ENCODE measurements at places on chromosomes 12 and 14.

DNA sequence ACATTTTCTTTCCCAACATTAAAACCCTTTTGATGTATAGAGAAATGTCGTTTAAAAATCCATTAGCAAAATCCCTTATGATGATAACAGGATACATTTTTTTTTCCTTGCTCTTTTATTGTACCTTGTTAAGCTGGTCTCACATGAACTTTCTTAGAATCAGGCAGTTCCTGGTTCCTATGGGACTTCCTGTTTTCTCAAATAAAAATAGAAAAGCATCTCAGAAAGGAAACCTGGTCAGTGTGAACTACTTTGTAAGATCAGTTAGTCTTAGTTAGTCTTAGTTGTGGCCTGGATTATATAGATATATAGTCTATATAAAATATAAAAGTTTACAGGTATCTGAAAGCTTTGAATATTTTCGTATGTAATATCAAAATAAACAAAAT, 40.3 kb downstream of the LEMD3 start:
- DNase-seq, result no peak

DNA sequence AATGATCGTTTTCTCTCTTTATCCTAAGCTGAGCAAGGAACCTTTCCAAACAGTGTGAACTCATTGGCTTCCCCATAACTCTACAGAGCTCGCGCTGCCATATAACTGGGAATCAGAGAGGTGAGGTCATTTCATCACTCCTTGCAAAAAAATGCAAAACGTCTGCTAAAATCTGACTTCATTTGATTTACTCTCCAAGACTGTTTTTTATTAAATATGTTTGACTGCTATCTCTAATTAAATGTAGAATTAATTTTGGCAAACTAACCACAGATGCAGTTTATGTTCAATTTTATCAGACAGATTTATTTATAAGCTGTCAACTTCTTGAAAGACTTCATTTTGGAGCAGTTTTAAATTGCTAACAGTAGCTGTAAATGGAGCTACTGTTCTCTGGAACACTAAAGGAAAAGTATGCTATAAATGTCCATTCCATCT, 131.6 kb upstream of the SOX5 start:
- DNase-seq, result no peak

- no peak for DNase-seq
Observed at GRCh38 chr12:132140918-132141841, 2.9 kb downstream of the DDX51 start.

DNA sequence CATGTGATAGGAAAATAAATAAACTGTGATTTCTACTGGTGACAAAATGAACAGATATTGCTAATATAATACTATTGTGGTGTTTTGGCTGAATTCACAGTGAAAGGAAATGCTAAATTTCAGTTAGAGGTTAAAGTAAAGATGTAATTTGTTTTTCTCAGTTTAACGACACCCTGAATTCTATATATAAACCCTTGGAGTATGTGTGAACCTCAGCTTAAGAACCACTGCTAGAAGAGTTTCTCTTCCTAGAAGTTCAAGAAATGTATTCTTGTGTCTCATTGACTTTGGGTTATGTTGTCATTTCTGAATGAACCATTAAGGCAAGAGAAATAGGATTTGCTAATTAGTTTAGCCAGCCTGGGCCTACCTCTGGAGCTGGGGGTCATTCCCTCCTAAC, 8.2 kb downstream of the FBXO34 start:
- no peak for DNase-seq

GRCh38 chr14:35632676-35633075, 98.7 kb downstream of the INSM2 start:
- no peak for DNase-seq

DNA sequence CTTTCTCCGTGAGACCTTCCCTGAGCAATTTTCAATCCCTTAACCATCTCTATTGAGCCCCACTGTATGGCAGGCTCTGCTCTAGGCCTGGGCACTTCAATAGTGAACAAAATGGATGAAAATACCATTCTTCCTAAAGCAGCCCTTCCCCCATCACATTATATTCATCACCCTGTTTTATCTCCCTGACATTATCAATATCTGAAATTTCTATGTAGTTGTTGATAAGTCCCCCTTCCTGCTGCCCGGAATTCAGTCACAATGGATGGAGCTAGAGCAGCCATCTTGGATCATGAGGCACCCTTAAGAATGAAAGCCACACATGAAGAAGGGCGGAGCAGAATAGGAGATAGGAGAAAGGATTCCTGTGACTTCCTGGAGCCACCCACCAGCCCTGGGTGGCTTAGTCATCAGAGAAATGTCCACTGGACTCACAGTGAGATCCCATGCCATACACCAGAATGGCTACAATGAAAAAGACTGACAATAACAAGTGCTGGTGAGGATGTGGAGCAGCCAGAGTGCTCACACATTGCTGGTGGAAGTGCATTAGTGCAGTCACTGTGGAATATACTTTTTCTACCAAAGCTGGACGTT, 33.9 kb downstream of the SCARB1 start:
- no peak for DNase-seq

- DNase-seq, result no peak
Observed at GRCh38 chr14:105268736-105269354, 20.5 kb downstream of the BTBD6 start.

DNA sequence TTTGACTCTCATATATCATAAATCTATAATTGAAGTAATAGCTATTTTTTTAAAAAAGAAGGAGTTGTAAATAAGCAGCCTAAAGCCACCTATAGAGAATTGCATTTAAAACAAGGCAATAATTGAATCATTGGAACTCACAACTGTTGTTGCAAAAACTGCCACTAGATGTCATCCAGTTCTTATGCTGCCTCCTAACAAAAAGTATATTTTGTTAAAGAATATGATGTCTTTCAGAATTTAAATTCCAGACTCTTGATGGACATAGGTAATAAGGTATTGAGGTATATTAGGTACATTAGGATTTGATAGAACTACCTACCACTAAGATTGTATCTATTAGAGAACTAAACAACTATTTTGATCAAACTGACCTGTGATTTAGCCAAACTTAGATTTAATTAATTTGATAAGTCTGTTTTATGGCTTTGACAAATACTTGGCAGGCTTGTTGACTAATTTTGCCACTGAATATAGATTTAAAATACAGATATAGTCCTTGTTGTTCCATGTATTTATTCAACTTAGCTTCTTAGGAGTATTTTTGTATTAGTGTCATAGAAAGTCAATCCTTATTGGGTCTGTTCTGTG, 401.4 kb downstream of the RPL10L start:
- no peak for DNase-seq

GRCh38 chr12:111825509-111825908, 16.5 kb upstream of the MAPKAPK5 start:
- no peak for DNase-seq

- DNase-seq, result no peak
Observed at GRCh38 chr12:43711348-43711747, 47.2 kb downstream of the PUS7L start.

- no peak for DNase-seq
Observed at GRCh38 chr12:117718559-117718958, 250.2 kb downstream of the KSR2 start.

- DNase-seq, result no peak
Observed at GRCh38 chr14:96257900-96258299, 1.9 kb downstream of the BDKRB1 start.

DNA sequence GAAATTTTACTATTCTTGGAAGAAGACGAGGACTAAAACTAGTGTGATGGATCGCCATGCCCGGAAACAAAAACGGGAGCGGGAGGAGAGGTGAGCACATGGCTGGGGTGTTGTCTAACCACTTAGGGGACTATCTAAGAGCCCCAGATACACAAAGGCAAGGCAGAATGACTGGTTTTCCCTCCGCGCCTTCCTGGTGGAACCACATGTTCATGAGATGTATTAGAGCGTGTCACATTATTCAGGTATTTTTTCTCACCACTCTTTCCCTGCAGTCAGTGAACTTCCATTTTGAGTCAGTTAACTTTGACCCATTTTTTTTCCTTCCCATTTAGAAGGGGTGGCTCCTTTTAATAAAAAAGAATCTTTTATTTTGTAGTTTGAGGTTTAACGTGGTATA, 68.8 kb upstream of the TRAF3 start:
- DNase-seq, result no peak

DNA sequence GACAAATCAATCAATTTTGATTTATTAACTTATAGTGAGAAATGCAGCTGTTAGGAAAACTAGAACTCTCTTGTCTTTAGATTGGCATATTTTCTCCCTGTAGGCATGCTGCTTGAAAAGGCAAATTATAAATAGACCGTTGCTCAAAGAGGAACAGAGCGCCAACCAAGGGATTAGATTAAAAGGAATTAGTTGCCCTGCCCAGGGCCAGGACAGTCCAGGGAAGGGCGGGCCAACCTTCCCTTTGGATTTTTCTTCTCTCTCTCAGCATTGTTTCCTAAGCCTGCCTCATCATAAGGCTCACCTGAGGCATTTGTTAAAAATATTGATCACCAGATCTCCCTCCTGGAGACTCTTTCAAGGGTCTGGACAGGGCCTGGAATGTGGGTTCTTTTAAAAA, 8.6 kb downstream of the CIPC start:
- DNase-seq, result no peak

DNA sequence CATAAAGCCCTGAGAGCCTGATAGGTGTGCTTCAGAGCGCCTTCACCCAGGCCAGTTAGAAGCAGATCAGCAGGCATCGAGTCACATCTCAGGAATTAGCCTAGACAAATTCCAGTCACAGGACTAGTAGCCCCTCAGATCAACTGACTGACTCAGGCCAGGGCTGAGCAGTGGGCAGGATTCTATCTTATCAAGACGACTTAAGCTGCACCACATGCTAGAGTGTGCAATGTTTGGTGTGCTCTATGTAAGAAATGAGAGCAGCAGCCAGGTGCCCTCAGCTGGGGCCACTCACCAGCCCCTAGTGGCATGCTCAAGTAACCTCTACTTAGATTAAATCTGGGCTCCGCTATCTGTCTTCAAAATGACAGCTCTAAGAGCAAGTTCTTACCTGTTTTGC, 19.7 kb upstream of the NGB start:
- DNase-seq, result no peak

- DNase-seq, result no peak
Observed at GRCh38 chr12:11703378-11703777, 53.9 kb downstream of the ETV6 start.

DNA sequence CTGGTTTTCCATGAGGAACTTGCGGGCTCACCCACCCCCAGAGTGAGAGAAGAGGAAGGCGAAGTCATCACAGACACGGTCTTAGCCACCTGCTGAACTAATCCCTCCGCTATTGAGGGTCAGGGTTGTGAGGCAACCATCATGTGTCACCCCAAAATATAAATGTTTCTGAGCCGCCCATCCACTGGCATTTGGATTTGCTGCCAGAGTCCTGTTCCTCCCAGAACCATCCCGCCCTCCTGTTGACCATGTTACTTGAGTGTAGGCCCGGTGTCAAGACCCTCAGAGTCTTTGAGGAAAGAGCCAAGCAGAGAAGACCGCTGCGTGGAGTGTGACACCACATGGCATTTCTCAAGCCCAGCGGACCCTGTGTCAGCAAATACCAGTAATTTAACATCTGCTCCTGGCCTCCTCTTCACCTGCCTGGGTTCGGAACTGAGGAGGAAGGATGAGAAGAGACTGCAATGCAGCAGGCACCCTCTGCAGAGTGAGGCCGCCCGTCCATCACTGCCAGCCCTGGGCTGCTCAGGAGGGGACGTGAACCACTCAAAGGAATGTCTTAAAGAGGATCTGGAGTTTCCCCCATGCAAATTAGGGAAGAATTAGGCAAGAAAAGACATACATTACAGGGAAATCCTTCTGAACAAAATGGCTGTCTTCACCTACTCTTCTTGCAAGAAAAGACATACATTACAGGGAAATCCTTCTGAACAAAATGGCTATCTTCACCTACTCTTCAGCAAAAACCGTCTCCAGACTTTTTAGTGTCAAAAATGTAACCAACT, 100.4 kb downstream of the FBXL14 start:
- DNase-seq, result no peak

- no peak for DNase-seq
Observed at GRCh38 chr14:49164074-49164473, 422.1 kb downstream of the RPS29 start.

GRCh38 chr14:23432102-23432925, 3.1 kb downstream of the MYH7 start:
- no peak for DNase-seq

- DNase-seq, result no peak
Observed at GRCh38 chr12:106648736-106649135, 65.9 kb downstream of the RFX4 start.

DNA sequence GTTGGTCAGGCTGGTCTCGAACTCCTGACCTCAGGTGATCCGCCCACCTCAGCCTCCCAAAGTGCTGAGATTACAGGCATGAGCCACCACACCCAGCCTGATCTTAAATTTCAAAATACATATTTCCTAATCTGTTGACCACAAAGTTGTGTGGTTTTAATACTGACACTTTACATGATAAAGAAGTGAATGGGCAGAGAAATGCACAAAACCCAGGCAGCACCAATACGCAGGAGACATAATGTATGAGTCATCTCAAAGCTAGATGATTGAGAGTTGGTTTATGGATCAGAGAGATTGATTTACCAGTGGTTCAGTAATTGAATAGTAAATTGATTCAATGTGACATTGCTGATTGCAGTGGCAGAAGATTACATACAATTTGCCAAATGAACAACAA, 19.2 kb upstream of the PPP2R5E start:
- no peak for DNase-seq

DNA sequence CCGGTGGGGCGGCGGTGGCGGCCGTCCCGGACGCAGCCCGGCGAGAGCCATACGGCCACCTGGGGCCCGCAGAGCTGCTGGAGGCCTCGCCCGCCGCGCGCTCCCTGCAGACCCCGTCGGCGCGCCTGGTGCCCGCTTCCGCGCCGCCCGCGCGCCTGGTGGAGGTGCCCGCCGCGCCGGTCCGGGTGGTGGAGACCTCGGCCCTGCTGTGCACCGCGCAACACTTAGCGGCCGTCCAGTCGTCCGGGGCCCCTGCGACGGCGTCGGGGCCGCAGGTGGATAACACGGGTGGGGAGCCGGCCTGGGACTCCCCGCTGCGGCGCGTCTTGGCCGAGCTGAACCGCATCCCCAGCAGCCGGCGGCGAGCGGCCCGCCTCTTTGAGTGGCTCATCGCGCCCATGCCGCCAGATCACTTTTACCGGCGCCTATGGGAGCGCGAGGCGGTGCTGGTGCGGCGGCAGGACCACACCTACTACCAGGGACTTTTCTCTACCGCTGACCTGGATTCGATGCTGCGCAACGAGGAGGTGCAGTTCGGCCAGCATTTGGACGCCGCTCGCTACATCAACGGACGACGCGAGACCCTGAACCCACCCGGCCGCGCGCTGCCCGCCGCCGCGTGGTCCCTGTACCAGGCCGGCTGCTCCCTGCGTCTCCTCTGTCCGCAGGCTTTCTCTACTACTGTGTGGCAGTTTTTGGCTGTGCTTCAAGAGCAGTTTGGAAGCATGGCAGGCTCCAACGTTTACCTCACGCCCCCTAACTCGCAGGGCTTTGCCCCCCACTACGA, 716 bp downstream of the RIOX1 start:
- DNase-seq, result peak; percentile 64
